Activated CD4-positive, alpha-beta T cell treated with anti-CD3 and anti-CD28 coated beads for 1 hour (primary cell): ENCODE measurements at places on chromosomes 12 and 14.

DNA sequence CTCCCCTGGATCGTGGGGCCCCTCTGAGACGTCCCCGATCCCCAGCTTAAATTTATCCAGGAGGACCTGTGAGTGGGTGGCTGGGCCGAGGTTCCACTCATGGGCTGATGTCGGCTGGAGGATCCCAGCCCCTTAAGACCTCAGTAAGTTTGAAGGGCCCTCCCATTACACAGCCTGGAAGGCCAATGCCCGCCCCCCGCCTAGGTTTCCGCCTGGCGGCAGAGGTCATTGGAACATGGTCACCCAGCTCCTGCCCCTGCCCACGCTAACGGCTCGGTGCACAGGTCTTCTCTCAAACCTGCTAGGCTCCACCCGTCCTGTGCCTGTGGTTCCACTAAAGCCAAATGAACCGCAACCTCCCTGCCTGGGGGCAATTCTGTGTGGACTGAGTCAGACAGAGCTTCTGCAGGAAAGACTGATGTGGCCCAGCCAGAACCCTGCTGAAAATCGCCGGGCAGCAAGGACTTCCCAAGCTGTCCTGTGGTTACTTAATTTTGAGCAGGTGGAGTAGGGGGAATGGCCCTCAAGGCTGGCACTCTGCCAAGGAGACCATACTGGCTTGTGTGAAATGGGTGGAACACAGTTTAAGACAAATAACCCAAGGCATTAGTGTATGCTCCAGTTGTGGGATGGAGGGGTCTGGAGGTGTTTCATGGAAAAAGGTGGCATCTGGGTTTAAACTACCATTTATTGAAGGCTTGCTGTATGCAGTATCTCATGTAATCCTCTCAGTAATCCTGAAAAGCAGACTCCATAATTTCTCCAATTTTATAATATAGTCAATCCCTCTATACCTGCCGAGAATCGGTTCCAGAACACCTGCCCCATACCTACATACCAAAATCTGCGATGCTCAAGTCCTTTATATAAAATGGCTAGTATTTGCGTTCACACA lies 903 bp upstream of the NT5DC3 start:
- peak; percentile 12 for DNase-seq

GRCh38 chr12:71007781-71008404 lies 87.4 kb upstream of the PTPRR start:
- DNase-seq = no peak

DNA sequence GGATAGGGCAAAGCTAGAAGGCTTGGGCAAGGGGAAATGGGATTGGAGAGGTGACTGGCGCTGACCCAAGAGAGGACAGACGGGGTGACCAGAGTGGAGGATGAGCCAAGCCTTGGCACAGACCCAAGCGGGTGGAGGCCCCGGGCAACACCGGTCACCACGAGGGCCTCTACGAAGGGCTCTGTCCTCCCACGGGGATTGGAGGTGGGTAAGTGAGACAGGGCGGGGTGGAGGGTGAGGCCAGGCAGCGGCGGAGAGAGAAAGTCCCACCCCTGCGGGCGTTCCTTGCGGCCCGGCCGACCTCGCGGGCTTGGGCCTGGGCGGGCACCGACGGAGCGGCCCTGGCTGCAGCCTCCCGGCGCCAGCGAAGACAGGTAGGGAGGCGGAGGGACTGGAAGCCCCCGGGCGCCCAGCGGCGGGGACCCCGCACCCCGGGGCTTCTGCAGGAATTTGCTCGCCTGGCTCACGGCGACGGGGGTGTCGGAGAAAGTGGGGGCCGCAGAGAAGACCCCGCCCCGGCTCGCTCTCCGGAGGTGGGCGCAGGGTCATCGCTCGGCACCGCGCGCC lies at the start of gene PAPLN:
PAPLN (plus strand) TSS at position 288 of the 567 bp plus-strand sequence. CDS start 2,273 bp downstream, outside the sequence.
- no peak for DNase-seq

DNA sequence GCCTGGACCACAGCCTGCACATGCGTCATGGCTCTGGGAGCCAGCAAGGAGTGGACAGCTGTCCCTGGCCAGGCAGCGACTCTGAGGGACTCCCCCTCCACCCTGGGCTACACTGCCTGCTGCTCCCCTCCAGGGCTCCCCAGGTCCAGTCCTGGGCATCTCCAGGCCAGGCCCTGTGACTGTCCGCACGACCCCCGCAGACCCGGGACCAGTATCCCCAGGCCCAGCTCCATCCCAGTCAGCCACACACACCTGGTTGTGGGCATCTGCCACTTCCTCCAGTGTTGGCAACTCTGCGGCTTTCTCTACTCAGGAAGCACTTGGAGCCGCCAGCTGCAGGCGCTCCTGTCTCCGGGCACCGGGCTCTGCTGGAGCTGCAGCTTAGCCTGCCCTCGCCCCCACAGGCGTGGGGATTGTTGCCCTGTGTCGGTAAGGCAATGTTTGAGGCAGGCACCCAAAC lies 2.4 kb downstream of the ULK1 start:
- no peak for DNase-seq

- no peak for DNase-seq
Observed at GRCh38 chr14:72699852-72700257, 194.0 kb downstream of the DPF3 start.

- no peak for DNase-seq
Observed at GRCh38 chr12:16492820-16493797, 112.9 kb downstream of the LMO3 start.

DNA sequence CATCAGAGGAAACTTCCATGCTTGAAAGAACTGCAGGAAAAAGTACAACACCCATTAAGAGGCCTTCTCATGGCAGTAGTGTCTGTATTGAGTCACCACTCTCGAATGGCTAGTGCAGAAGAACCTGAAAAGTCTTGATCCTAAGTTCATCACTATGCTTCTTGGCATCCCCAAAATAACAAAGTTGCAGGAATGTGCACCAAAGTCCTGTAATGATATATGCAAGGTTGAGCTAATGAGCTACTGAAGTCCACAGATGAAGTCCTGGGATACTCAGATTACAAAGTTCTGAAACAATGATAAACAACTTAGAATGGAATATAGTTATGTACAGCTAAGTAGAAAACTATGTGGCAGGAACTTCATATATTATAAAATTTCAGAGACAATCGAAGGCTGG lies 545.4 kb downstream of the FOXG1 start:
- DNase-seq = no peak

- no peak for DNase-seq
Observed at GRCh38 chr12:26878661-26879119, 45.7 kb upstream of the ITPR2 start.

GRCh38 chr12:13981990-13982389 lies 588 bp upstream of the GRIN2B start:
- no peak for DNase-seq

DNA sequence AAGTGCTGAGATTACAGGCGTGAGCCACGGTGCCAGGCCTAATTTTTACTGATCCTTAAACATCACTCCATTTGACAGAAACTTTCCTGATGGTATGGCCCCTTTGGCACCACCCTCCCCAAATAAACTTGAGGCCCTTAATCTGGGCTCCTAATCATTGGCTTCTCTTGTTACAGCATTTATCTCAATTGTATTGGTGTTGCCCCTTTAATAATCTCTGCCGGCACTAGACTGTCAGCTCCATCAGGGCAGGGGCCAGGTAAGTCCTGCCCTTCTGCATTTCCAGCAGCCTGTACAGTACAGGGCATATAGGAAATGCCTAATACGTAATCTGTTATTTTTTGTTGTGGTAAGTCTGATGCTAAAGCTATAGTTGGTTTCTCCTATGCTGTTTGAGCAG lies 1.2 kb upstream of the IFT81 start:
- no peak for DNase-seq

- no peak for DNase-seq
Observed at GRCh38 chr12:76697849-76698248, 66.1 kb upstream of the ZDHHC17 start.

DNA sequence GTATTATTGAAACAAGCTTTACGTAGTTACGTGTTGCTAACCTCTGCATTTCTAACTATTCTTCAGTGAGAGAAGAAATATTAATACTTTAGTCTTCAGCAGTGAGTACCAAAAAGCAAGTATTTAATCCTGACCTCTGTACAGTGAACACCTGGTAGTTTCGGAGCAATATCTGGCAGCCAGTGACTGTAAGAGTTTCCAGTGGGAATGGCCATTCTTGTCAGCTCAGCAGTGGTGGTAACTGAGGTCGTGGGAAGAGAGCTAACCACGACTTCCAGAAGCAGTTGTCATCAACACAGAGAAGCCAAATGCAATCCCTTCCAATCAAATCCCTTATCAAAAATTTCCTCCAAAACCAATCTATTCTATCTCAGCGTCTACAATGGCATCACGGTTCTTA lies 1500.2 kb upstream of the FLRT2 start:
- DNase-seq = no peak

DNA sequence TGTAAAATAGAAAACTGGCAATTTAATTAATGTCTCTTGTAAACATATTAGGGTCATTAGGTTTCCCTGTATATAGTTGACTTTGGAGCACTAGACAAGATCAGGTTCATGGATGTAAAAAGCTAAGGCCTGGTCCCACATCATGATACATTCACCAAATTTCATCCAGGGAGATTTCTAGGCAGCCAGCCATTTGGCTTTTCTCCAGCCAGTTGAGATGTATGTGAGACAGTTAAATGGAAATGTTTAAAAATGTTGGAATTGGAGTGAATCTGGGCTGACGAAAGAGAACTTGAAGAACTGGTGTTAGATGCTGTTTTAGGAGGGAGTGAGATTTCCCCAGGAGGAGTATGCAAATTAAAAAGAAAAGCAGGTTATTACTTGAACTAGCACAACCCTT lies 41.8 kb upstream of the CLEC14A start:
- no peak for DNase-seq
